ENCODE measurements at places on chromosomes 1 and 21.

DNA sequence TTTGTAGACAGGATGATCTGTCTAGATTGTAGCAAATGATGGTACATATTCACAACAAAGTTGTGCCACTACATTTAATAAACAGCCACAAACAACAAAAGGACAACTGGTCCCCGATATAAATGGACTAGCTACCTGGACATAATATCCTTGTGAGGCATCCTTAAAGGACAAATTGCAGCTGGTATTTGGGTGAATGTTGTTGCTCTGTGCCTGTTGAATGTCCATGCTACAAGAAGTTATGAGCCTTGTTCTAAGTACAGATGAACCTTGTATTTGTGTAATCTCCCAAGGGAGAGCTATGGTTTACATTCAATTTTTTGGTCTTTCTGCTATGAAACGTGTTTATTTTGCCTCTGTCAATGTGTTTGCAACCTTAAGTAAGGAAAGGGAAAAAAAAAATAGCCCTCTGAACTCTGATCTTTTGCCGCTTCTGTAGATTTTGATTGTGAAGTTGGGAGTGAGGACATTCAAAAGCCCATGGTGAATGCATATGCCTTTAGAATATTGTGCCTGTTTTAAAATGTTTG lies 26.5 kb downstream of the SFT2D2 start:
- DNase-seq = no peak

- DNase-seq = no peak
Observed at GRCh38 chr1:165565751-165566490, 22.1 kb downstream of the LRRC52 start.

DNA sequence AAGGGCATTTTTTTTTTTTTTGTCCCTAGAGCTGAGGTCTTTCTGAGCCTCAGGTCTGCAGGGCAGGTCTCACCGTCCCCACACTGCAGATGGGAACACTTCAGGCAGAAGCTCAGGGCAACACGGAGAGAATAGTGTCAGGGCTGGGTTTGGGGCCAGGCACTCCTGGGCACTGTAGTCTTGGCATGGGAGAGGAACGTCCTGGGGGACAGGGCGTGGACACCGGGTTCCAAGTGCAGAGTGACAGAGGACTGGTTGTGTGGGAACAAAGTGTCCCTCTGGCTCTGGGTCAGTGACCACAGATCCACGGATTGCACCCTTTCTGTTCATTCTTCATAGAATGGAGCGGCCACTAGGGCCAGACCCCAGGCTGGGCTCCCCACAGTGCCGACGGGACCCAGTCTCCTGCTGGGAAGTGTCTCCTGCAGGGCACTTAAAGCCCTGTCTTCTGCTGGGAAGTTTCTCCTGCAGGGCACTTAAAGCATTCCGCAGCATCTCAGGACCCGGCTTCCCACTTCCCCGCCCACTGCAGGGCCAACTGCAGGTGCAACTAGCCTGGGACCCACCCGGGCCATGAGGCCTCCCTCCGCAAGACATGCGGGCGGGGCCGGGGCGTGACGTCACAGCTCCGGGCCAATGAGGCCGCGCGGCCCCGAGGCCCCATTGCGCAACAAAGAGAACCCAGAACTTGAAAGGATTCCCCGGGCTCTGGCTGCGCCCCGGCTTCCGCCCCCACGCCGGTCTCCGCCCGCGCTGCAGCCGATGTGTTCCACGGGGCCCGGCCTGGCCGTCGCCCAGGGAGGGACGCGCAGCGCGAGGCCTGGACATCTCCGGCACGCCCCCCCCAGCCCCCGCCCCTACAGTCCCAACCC lies 1.2 kb downstream of the GPR153 start:
- peak; percentile 94 for DNase-seq

DNA sequence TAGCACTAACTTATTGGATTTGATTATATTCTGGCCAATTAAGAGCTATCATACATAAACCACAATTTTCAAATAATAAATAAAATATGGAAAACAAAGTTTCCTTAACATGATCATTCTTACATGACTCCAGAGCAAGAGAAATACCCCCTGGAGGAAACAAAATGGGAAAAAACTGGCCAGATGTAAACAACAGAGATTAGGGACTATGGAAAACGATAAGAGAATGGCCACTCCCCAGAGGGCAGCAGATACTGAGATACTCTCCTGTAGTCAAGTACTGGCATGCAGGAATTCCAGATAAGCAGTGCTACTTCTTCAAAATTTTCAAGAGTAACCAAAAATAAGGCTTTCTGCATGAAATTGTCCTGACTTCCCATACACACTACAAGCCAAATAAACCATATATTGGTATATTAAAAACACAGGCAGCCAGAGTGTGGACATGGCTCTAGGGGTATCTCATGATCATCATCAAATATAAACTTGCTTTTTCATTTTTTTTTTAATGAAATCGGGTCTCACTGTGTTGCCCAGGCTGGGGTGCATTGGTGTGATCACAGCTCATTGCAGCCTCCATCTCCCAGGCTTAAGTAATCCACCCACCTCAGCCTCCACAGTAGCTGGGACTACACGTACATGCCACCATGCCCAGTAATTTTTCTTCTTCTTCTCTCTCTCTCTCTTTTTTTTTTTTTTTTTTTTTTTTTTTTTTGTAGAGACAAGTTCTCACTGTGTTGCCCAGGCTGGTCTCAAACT lies 118.5 kb downstream of the EIF4G3 start:
- no peak for DNase-seq

- DNase-seq = no peak
Observed at GRCh38 chr1:190615818-190616217, 138.2 kb upstream of the BRINP3 start.

- DNase-seq = no peak
Observed at GRCh38 chr1:10680487-10680886, 116.0 kb downstream of the CASZ1 start.

DNA sequence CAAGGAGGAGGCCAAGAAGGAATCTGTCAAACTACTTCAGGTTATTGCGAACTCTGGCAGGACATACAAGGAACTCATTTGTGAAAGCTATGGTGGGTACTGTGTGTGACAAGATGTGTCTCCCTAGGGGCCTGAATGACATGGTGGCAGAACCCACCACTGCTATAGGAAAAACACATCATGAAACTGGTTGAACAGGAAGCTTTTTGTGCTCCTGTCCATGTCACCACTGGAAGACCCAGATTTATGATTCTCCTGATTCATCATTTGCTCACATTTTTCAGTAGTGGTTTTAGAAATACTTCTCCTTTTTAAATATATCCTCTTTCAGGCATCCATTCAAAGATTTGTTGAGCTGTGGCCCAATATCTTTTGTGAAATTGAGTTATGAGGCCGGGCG lies 23.6 kb downstream of the ARMH1 start:
- DNase-seq = no peak

DNA sequence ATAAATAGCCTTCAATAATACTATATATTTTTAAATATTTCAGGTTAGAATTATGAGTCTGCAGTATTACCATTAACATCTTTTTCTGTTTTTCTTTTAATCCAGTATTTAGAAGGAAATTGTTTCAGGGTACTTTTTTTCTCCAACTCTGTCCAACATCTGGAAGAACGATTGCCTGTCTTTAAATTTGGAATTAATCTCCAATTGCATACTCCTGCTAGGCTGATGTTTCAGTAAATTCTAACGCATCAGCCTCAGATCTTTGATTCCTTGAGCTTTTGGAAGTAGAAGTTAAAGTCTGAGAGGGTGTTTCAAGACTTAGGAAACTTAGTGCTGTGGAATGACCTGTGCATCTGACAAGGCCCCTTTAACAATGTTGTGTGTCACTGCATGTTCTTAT lies 20.3 kb downstream of the NFIA start:
- DNase-seq = no peak

- DNase-seq = no peak
Observed at GRCh38 chr1:72649211-72649888, 367.0 kb upstream of the NEGR1 start.

- no peak for DNase-seq
Observed at GRCh38 chr1:36852586-36852985, 181.7 kb downstream of the GRIK3 start.

DNA sequence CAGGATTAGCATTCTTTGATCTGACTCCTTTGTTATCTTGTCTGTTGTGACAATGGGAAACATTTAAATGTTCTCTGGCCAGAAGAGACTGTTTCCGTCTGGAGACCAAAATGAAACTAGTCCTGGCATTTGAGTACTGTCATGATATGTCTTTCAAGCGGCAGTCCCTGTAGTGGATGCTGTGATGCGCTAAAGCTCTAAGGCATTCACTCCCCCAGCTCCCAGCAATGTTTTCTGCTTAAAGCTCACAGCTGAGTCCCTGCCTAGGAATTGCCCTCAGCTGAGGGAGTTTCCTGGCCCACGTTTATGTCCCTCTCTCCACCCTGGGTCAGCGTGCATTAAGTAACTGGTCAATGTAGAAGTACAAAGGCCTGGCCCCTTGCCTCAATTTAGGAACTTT lies 109.4 kb downstream of the UCHL5 start:
- no peak for DNase-seq

DNA sequence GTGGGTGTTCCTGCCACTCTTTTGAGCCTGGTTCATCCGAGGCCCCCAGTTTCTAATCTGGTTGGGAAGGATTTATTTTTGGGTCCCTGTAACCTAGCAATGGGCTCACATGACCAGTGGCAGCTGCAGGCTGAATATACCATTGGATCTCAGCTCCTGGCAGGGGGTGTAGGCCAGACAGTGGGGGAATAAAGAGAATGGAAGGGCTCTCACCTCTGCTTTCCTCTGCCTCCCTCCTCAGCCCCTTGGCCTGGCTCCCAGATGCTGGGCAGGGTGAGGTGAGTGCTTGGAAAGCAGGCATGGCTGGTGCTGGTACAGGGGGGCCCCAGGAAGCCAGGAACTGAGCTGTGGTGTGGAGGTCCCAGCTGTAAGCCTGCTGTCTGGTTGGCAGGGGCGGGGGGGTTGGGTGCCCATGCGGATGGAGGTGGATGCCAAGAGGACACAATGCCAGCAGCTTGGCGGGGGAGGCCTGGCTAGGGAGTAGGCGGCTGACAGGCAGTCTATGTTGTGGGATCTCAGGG lies 3.6 kb upstream of the GPR61 start:
- no peak for DNase-seq

GRCh38 chr1:234544087-234544579 lies 65.2 kb upstream of the TARBP1 start:
- DNase-seq = no peak

- DNase-seq = no peak
Observed at GRCh38 chr1:93095804-93096585, 16.9 kb downstream of the MTF2 start.

DNA sequence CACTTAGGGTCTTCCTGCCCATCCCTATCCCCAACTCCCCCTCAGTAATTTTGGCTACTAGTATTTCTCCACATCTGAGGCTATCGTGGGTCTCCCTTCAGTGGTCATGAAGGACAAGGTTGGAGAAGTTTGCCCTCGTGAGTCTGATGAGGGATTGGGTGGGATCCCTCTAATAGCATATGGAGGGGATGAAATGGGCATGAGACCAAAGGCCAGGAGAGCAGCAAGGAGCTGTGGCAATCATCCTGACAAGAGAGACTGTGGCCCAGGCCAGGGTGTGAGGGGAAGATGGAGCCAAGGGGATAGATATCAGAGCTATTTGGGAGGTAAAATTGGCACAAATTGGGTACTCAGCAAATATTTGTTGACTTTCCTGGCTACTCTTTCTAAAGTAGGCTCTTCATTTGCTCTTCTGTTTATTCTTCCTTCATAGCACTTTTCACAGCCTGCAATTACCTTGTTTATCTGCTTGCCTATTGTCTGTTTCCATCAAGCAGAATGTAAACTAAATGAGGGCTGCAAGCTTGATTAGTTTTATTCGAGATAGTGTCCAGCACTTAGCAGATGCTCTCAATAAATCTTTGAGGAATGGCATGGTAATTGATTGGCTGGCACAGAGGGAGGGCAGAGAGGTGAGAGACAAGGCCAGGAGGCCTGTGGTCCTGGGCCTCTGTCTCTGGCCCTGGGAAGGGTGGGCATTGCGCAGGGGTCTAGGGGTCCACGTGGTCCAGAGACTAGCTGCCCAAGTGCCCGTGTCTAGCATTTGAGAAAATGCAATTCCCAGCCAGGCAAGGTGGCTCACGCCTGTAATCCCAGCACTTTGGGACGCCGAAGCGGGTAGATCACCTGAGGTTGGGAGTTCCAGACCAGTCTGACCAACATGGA lies 1.5 kb upstream of the PLK3 start:
- no peak for DNase-seq

DNA sequence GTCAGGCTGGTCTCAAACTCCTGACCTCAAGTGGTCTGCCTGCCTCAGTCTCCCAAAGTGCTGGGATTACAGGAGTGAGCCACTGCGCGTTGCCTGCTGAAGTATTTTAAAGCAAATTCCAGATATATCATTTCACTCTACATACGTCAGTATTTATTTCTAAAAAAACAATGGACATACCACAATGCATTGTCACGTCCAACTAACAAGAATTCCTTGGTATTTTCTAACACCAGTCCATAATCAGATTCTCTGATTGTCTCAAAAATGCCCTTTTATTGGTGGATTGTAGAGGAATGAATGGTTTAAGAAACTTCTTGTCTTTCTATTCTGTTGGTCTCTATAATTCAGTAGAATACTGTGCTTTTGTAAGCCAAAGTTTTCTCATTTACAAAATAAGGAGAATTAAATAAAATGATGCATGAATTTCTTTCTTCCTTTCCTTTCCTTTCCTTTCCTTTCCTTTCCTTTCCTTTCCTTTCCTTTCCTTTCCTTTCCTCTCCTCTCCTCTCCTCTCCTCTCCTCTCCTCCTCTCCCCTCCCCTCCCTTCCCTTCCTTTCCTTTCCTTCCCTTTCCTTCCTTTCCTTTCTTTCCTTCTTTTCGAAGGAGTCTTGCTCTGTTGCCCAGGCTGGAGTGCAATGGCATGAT lies 55.8 kb downstream of the VPS13D start:
- no peak for DNase-seq

DNA sequence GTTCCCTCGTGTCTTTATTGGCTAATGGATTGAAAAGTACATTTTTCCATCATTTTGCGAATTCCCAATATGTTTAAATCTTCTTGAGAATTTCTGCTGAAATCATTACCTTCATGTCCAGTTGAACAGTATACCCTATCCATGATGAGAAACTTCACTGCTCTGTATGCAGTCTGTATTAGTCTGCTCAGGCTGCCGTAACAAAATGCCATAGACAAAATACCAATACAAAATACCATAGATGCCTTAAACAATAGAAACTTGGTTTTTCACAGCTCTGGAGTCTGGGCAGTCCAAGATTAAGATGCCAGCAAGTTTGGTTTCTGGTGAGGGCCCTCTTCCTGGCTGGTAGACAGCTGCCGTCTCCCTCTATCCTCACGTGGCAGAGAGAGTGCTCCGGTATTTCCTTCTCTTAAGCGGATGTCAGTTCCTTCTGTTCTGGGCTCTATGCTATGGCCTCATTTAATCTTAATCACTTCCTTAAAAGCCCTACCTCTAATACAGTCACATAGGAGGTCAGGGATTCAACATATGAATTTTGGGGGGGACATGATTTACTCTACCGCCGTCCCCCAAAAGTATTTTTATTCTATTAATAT lies 27.0 kb downstream of the CXADR start:
- no peak for DNase-seq

DNA sequence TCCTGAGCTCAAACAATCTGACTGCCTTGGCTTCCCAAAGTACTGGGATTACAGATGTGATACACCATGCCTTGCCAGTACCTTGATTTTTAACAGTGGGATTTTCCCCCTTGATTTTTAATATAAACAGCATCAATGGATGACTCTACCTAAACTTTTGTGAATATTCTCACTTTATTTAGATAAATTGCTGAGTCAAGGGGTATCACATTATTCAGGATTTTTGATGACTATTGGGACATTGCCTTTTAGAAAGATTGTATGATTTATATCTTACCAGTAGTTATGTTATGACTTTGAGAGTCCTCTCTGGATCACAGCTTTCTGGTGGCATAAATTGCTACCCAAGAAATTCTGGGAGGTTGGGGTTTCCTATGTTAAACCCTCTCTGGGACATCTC lies 112.5 kb upstream of the SPAG17 start:
- DNase-seq = no peak

- DNase-seq = no peak
Observed at GRCh38 chr1:26530410-26530894, 891 bp downstream of the RPS6KA1 start.

All from GM19239 (cell line).